GDM1 (cell line): ENCODE measurements at places on chromosomes 16 and 17.

DNA sequence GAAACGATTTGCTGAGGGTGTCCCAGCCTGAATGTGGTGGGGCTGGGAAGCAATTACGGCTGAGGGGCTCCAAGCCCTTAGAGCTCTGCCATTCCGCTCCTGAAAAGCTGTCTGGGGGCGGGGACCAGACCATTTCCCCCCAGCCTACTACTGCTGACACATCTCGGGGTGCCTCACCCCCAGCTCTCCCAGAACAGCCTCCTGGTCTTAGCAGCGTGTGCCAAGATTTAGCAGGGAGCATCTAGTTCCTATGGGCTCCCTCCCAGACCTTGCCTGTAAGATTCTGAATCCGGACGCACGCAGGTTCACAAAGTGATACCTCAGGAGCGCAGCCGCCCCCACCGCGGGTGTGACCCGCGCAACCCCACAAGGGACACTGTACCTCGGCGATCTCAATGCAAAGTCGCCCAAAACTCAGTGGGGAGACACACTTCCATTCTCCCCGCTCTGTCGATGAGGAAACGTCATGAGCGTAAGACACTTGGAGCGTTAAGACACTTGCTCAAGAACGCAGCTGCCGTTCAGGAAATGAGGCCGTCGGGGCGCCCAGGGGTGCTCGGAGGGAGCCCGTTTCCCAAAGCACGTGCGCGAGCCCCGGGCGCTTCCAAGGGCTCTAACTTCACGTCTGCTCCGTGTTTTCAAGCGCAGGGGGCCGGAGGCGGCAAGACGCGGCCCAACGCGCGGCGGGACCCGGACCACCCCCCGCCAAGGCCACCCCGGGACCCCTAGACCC lies 629 bp downstream of the GEMIN4 start:
- DNase-seq: no peak

GRCh38 chr16:54649876-54650275 lies 280.8 kb upstream of the IRX5 start:
- DNase-seq: no peak

DNA sequence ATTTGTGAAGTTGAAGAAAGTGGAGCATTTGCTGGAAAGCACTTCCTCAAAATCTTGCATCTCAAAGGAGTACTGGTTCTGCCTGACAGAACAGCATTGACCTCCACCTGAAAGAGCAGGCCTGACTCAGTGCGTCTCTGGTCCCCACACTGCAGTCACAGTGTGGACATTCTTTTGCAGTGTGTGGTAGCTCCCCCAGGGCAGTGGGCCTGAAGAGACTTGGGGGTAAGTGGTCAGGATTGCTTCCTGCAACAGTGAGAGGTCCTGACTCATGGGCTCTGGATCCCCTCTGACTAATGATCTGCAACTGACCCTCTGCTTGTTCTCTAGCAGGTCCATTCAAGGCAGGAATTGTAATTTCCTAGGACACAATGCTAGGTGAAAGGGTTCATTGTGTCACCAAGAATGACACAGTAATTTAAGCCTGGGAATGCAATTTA lies 204.9 kb upstream of the KCNJ16 start:
- DNase-seq: no peak

- no peak for DNase-seq
Observed at GRCh38 chr16:84277244-84277823, 17.3 kb upstream of the WFDC1 start.

DNA sequence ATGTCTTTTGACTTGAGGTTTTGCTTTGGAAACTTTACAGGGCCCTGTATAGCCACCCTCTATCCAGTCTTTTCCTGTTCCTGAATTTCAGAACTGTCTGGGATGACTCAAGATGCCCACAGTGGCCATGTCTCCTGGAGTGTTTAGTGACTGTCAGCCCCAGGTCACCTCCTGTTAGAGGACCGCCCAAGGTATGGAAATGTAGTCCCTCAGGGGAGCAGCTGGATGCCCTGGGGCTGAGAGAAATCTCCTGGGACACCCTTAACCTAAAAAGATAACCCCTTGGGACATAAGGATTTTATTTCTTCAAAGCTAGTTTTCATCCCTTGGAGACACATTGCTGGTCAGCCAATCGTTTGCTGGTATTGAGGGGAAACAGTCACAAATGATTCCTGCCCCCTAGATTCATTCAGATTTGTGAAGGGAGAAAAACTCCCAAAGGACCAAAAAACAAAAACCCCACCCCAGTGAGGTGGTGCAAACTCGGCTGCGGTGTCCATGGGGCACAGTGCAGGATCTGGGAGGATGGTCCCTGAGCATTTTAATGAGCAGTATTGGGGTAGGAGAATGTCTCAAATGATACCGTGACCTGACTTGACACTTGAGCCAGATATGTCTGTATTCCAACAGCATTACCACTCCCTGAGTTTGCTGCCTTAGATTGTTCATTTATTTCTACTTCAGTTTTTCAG lies 1.7 kb downstream of the ZNF267 start:
- no peak for DNase-seq

DNA sequence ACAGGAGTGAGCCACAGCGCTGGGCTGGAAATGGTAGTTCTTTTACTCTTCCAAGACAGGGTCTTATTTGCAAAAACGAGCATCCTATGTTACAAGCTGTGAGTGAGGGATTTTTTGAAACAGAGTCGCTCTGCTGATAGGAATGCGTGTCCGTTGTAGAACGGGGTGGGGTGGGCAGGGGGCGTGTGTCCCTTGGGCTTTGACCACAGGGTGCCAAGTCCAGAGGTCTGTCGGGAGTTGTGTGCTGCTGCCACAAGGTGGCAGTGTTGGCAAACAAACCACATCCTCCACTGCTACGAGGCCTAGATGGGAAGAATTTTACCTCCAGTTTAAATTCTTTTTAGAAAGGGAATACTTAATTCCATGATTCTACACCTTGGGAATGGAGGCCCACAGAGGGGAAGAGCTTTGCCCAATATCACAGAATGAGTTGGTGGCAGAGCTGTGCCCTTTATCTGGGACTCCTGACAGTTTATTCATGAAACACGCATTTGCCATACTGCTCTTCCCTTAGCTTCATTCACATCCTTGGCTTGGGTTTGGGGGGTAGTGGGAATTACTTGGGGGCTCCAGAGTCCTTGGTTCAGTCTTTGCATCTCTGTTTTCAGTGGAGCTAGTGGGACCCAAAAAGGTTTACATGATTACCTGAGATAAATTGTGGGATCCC lies 30.6 kb upstream of the ETV4 start:
- DNase-seq: peak; percentile 8

GRCh38 chr16:65657071-65657494 lies 535.2 kb upstream of the CDH11 start:
- no peak for DNase-seq

GRCh38 chr16:53502331-53503269 lies at the start of gene AKTIP:
Gene AKTIP, minus strand, starts transcription at chr16:53503209. Its CDS starts 2,950 bp downstream, at chr16:53500259.
- DNase-seq: no peak

DNA sequence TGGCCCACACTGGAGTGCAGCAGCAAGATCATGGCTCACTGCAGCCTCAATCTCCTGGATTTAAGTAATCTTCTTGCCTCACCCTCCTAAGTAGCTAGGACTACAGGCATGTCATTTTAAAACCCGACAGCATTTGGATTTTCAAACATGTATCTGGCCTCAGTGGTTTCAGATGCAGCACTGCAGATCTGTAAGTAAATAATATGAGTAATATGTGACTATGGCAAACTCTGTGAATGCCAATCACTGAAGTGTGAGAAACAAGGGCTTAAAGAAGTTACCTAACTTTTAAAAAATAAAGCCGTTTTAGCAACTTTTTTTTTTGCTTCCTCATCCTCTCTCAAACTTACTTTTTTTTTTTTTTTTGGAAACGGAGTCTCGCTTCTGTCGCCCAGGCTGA lies 11.9 kb downstream of the CEP20 start:
- no peak for DNase-seq

- DNase-seq: peak; percentile 33
Observed at GRCh38 chr17:72560303-72561247, 439.8 kb downstream of the SOX9 start.

DNA sequence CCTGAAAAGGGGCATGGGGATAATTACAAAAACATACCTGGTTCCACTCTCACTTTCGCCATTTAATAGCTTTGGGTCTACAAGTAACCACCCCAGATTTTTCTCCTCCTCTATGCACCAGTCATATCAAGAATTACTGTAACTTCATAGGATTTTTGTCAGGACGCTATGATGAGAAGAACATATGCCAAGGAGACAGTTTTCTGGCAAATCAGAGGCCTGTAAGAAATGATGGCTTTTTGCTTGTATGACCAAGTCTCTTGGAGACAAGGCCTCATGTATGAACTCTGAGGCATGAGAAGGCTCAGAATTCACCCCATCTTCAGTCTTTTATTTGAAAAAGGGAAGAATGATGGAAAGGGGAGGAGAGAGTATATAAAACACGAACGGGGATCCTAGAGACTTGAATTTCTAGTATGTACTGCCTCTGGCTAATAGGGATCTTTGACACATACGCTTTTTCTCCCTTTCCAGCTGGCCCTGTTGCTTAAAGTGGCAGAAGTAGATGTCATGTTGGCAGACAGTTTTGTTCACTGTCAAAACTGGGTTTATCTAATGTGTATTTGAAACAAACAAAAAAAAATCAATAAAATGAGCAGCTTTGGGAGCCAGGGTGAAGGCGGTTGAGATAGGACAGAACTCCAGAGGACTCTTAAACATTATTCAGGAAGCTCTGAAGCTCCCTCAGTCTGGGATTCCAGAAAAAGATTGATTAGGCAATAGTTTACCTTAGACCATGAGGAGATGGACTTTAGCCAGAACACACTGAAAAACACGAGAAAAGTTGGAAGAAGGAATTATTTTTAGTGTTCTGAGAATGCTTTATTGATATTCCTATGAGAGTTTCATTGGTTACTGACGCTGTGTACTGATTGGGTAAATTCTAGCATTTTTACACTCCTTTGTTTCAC lies 656.6 kb downstream of the WWOX start:
- DNase-seq: no peak

DNA sequence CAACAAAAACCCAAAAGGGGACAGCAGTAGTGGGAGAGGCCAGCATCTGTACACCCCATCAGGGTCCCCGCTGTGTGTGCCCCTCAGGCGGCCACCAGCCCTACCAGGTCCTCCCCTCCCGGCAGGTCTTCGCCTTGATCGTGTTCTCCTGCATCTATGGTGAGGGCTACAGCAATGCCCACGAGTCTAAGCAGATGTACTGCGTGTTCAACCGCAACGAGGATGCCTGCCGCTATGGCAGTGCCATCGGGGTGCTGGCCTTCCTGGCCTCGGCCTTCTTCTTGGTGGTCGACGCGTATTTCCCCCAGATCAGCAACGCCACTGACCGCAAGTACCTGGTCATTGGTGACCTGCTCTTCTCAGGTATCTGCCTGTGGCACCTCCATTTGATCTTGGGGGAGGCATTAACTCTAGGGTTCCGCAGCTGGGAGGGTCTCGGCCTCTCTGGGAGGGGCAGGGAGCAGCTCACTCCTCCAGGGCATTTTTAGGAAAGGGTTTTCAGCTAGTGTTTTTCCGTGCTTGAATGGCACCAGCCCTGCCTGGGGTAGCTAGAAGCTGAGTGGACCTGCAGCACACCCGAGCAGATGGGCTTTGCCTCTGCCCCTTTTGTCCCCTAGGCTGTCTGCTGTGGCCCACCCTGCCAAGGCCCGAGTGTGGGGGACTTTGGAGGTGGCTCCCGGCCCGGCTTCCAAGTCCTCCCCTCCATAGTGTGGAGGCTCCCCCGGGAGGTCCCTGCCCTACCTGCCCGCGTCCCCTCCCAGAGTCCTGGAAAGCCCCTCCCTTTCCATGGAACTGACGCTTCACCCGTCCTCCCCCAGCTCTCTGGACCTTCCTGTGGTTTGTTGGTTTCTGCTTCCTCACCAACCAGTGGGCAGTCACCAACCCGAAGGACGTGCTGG lies 2.6 kb downstream of the SYNGR2 start:
- no peak for DNase-seq

GRCh38 chr17:21548236-21548635 lies 144.1 kb upstream of the KCNJ18 start:
- DNase-seq: no peak

GRCh38 chr16:84561291-84561690 lies 56.6 kb downstream of the COTL1 start:
- no peak for DNase-seq

DNA sequence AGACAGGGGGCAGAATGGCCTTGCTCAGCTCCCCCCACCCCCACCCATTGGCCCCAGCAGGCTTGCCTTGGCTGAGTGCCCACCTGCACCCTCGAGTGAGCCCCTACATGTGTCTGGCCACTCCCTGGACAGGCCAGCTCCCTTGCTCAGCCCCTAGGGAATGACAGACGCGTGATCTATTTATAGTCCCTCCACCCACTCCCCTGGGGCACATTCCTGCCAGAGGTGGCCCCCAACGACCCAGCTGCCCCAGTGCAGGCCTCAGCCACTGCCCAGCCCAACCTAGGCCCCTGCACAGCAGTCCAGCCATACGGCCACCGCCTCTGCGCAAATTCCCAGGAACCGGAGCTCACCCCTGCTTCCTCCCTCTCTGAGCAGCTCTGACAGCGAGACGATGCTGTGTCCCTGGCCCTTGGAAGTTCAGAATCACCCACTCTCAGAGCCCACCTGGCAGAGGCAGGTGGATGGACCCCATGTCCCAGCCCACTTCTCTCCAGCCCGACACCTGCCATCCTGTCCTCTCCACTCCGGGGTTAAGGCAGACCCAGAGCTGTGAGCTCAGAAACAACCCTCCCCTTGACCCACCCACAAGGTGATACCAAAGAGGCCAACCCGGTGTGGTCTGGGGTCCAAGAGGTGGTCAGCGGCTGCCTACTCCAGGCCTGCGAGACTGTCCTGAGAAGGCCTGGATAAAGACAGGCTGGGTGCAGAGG lies 11.5 kb upstream of the P2RX1 start:
- no peak for DNase-seq

DNA sequence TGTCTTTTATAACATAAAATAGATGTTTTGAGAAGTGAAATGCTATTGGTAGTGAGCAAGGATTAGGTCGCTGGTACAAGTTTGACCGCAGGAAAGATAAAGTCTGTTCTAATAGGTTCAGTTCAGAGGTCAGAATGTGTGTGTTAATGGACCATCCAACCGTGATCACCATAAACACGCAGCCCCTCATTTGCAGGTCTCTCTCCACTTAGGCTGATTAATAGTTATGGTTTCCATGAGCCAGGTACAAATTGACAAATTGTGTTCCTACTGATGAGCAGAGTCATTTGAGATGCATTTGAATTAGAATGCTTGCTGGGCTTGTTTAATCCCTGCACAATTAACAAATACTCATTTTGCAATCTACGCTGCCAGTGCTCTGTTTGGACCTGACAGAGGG lies 318.1 kb upstream of the GOT2 start:
- DNase-seq: no peak

DNA sequence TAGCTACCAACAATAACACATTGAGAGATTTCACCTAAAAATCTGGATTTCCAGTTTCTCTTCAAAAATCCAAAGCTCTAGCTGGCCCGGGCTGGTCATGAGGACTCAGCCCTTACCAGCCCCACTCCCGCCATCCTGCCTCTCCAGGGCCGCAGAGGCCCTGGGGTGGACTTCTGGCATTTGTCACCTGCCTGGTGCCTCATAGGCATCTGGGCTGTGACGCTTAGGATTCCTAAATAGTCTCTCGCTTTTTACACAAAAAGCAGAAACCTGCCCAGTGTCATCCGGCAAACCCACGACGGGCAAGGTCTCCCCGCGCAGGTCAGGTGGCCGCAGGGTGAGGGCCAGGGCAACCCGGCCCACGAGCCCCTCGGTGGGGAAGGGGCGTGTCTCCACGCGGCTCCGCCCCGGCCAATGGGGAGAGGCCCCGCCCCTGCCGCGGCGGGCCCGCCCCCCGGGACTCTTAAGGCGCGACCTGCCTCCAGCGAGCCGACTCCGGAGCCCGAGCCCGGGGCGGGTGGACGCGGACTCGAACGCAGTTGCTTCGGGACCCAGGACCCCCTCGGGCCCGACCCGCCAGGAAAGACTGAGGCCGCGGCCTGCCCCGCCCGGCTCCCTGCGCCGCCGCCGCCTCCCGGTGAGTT lies at the start of gene VASN:
Gene VASN (plus strand): TSS at position 492 of the 644 bp plus-strand sequence. CDS start 9,030 bp downstream, outside the sequence.
- no peak for DNase-seq
